ENCODE measurements at places on chromosomes 12 and 14.

DNA sequence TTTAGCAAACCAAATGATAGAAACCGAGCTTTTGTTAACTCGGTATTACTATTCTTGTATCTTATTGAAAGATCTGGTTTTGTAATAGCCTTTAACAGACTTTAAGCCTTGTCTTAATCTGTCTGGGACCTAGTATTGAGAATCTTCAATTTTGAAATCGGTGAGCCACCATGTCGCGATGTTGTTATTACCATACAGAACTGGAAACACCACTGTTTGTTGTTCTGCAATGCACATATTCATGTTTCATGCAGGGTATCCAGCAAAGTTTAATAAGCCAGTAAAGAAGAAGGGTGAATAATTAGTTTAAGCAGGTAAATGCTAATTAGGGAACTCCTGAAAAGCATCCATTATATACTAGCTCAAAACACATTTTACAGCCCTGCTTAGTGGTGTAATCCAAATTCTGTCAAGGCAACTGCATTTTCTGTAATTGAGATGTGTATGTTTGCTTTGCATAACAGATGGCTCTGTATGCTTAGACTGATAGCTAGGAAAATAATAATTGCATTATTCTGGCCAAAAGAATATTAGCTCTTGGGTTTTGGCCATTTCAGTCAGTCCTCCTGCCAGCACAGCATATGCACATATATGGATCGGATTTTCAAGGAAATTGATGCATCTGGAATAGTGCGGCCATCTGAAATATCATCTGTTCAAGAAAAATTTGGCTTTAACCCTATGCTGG is 389.2 kb downstream of the EGLN3 start:
- DNase-seq: no peak

DNA sequence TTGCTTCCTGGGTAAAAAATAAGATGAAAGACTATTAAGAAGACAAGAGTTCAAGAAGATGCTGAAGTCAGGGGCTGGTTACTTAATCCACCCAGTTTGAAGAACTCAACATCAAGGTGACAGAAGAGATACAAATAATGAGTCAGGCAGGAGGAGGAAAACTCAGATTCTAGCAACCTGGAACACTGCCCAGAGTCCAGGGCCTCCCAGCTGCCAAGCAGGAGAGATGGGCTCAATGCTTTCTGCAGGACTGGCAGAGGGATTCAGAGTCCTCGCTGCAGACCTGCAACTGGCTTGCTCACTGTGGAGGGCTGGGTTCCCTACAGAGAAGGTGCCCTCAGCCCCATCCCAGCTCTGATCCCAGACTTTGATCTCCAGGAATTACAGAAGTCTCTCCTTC is 28.6 kb upstream of the CEBPE start:
- peak; percentile 3 for DNase-seq

DNA sequence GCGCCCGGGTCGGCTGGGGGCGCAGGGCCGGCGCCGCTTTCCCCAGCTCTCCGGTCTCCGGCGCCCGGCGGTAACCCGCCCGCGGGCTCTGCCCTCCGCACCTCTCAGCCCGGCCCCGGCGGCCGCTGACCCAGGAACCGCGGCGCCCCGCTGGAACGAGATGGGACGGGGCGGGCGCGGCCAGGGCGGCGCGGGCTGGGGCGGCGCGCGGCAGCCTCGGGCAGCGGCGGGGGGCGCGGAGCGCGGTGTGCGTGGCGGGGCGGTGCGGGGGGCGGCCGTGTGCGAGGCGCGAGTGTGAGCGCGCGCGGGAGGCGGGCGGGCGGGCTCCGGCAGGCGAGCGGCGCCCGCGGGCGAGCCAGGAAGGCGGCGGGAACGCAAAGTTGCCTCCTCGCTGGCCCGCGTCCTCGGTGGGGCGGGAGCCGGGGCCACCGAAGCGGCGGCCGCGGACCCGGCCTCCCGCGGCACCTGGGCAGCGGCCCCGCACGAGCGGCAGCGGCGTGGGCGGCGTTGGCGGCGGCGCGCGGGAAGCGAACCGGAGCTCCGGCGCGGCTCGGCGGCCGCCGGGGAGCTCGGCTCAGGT is 671 bp upstream of the DIO3 start:
- DNase-seq: no peak

DNA sequence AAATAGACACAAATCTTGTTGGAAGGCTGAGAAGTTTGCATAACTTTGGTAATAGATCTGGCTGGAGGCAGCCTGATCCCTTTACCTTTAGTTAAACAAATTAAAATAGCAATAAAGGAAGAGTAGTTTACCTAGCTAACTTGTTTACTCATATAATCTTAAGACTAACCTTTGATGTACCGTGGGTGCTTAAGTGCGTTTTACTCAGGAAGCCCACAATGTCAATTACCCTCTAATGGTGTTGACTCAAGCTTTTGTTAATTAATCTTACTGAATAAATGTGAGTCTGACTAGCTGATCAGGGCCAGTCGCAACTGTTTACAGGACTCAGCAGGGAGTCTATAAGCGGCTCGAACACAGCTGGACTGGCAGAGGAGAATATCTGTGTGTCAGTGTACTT is 51.5 kb downstream of the FAR2 start:
- no peak for DNase-seq

GRCh38 chr12:41619705-41620104 is 431.6 kb downstream of the PDZRN4 start:
- no peak for DNase-seq

DNA sequence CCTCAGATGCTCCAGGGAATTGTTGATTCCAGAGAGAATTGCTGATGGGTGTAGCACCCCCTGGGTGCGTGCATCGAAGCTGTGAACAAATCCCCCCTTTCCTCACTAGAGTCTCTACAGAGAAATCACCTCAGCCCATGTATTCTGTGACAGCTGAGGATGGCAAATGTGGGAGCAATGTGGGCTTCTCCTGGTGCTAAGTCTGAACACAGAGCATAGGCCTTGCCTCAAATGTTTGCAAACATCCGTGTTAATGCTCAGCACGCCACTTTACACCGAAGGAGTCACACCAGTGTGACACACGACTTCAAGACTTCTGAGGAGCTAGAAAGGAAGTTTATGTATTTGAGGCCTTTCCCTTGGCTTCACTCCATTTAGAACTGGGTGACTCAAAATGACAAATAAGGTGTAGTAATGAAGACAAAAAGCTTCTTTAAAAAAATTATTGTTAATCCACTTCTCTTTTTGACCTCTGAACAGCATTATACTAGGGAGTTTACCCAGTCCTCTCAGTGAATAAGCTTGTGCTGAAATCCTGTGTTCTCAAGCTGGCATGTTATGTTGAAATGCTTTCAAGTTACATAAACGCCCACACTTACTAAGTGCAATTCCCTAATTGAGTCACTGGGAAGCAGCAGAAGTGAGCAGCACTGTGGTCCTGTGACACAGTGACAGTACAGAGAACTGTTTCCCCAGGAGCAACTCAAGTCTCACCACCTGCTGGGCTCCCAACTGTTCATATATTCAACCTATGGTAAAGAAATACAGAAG is 92.9 kb downstream of the FAR2 start:
- peak; percentile 77 for DNase-seq
